ENCODE measurements at places on chromosomes 3 and 15. TPM values are rescaled to one million over a fixed set of nuclear protein-coding genes. Genes with fewer than 3 reads are reported as not detected.

DNA sequence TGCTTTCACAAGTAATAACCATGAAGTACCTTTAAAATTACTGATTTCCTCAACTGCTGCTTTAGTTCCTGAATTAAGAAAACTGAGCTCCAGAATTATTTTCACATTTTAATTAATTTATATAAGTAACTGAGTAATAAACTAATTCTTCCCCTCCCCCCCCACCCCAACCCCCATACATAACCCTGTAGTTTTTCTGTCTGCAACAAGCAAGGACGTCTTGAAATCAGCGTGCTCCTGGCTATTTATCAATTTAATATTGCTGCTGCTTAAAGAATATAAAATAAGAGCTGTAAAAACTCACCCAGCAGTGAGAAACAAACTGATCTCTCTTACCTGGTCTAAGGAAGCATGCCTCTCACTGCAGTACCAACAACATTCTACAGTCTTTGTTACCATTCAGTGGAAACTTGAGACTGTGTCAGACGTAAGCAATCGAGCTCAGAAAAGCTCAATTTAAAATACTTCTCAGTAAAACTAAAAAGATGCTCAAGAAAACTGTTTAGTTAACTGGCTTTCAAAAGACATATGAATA lies 121.0 kb downstream of the TFDP2 start:
- no peaks in the 10 kb centered on the region for H3K27me3 ChIP-seq
- H3K27ac ChIP-seq: peak overlapping the region; percentile 24
- H3K36me3 ChIP-seq: peaks cover 5% of the 10 kb centered on the region
- H3K4me3 ChIP-seq: peak overlapping the region; percentile 88

DNA sequence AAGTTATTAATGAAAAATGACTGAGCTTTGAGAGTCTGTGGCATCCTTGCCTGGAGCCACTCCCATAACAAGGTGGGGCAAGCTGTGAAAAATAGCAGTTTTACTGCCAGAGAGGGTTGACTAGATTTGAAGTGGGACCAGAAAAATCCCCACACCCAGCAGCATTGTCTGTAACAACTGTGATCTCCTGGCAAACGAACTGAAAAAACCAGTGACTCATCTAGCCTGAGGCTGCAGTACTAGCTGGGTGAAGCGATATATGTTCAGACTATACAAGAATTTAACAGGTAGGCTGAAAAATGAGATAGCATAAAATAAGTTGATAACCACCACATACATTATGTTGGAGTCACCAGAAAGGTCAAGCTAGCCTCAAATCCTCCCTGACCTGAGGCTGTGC lies 64.0 kb downstream of the DPH6 start:
- peaks cover 6% of the 10 kb centered on the region for H3K36me3 ChIP-seq
- DNase-seq: no peak
- no peak overlapping the region for H3K4me3 ChIP-seq
- H3K4me1 ChIP-seq: peaks cover 15% of the 10 kb centered on the region
- H3K27ac ChIP-seq: no peak overlapping the region

The GTPBP8 gene
- total RNA-seq: 18.2 TPM

DNA sequence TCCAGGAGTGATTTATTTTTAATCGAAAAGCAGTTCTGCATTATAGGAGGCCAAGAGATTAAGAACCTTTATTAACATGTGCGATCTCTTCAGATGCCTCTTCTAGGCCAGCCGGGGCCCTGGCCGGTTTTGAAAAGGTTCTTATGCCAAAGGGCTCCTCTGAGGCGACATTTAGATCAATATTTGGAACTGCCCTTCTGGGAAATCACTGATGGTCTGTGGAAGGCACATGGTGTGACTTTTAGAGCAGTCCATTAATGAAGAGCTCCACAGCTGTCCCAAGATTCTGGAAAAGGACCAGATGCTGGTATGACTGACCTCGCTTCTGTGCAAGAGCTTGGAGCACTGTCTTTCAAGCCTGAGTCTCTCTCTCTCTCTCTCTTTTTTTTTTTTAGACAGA lies 19.7 kb downstream of the MGLL start:
- no peaks in the 10 kb centered on the region for H3K27me3 ChIP-seq
- H3K27ac ChIP-seq: no peak overlapping the region
- H3K4me3 ChIP-seq: no peak overlapping the region
- H3K4me1 ChIP-seq: peaks cover 49% of the 10 kb centered on the region

DNA sequence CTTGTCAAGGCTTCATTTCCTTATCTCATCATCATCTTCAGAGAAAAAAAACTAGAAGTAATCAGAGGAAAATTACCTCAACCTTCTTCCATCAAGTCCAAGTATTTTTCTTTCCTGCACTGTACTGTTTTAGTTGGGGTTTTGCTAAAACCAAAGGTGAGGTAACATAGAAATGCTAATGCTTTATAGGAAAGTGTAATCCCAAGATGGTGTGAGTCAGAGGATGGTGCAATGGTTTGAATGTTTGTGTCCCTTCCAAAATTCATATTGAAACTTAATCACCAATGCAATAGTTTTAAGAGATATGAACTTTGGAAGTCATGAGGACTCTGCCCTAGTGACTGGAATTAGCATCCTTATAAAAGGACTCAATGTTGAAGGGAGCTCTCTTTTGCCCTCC lies 79.5 kb downstream of the KBTBD8 start:
- no peaks in the 10 kb centered on the region for H3K36me3 ChIP-seq
- H3K4me3 ChIP-seq: no peak overlapping the region
- H3K27me3 ChIP-seq: peaks cover 4% of the 10 kb centered on the region
- no peak overlapping the region for H3K27ac ChIP-seq

DNA sequence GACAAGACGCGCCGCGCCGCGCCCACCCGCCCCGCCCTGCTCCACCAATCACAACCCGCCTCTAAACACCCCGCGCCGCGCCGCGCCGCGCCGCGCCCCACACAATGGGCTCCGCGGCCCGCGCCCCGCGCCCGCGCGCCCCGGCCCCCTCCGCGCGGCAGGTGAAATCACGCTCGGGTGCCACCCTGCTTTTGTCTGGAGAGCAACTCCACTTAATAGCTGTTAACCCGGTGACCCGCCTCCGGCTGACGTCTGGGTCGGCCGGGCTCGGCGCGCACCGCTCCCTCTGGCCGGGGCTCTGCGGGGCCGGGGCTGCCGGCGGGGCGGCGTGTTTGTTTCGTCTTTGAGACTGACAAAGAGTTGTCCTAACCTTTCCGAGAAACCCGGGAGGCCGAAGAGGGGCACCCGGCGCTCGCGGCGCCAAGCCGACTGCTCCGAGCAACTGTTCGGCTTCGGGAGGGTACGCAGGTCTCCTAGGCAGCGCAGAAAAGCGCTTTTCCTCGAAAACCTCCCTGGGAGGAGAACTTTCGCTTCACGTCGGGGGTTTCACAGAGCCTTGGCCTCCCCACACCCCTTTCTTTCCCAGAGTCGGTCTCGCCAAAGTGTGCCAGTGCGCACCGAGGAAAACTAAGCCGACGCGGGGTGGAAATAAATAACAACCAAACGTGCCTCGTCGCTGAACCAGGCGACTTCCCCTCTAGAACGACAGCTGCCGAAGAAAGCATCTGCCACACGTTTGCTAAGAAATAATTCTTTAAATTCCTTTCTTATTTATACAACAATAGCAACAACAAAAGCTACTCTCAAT lies 518.4 kb downstream of the FOXP1 start:
- H3K27me3 ChIP-seq: no peaks in the 10 kb centered on the region
- DNase-seq: peak; percentile 86
- no peaks in the 10 kb centered on the region for H3K36me3 ChIP-seq
- H3K27ac ChIP-seq: peak overlapping the region; percentile 98

The NLGN1 gene
- total RNA-seq: 3.9 TPM

DNA sequence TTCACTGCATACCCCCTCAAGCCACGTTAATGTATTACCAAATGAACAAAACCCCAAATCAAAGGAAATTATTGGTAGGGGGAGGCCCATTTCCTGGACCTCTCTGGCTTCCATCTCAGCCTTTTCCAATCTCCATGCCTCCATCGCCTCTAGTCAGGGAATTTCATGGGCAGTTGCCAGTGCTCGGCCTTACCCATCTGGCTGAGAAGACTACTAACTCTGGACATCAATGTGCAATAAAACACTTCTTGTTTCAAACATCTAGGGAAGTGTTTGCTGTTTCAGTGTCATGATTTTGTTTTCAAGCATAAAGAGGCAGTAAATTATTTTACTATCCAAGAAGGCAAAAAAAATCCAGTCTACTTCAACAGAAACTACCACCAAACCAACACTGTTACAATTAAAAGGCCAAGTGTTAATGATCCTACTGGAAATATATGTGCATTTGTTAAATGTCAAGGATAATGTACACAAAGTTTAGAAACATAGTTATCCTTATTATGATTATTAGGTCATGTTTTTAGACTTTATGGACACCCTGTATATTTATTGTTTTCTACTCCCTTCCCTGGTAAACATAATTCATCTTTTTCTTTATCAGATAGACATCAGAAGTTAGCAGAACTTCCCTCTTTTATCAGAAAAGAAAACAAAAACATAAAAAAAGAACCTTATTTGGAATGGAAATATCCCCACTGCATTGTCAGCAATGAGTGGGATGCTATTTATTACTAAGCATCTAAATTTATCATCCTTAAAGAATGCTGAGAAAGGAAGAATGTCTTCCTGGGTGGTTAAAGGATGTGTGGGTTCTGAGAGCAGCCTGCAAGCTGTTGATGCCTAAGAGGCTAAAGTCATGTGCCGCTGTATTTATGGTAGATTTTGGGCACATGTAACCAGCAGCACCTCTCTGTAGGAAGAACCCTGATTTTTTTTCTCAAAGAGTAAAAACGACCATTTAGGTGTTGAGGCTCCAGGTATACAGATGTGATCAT lies 15.2 kb downstream of the LDHAL6B start:
- no peaks in the 10 kb centered on the region for H3K27me3 ChIP-seq
- H3K36me3 ChIP-seq: peaks cover 33% of the 10 kb centered on the region
- H3K4me1 ChIP-seq: peaks cover 37% of the 10 kb centered on the region

DNA sequence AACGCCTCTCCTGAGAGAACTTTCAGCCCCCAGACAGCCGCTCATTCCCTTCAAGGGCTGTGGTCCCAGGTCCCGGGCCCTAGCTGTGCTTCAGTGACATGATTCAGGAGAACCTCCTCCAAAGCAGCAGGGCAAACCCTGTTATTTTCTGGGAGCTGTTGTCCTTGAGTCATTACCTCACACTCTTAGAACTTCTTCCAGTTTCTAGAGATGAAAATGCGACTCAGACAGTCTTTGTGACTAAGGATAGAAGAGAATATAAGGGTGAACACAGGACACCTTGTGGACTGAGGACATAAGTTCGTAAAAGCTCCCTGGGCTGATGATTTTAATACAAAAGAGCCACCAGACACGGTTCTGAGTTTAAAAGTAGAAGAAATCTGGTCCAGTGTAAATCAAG lies 203.8 kb downstream of the RORA start:
- H3K27ac ChIP-seq: peak overlapping the region; percentile 14
- no peak for DNase-seq
- H3K4me1 ChIP-seq: peaks cover 11% of the 10 kb centered on the region
- H3K27me3 ChIP-seq: no peaks in the 10 kb centered on the region
- no peak overlapping the region for H3K4me3 ChIP-seq

DNA sequence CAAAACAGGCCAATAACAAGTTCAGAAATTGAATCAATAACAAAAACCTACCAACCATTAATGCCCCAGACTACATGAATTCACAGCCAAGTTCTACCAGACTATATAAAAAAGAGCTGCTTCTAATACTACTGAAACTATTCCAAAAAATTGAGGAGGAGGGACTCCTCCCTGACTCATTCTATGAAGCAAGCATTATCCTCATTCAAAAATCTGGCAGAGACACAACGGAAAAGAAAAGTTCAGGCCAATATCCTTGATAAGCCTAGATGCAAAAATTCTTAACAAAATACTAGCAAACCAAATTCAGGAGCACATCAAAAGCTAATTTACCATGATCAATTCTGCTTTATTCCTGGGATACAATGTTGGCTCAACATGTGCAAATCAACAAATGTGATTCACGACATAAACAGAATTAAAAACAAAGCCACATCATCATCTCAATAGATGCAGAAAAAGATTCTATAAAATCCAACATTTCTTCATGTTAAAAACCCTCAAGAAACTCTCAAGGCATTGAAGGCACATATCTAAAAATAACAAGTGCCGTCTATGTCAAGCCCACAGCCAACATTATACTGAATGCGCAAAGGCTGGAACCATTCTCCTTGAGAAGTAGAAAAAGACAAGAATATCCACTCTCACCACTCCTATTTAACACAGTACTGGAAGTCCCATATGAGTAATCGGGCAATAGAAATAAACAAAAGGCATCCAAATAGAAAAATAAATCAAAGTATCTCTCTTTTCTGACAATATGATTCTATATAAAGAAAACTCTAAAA lies 573.6 kb upstream of the GRM7 start:
- DNase-seq: no peak
- no peaks in the 10 kb centered on the region for H3K4me1 ChIP-seq
- H3K4me3 ChIP-seq: no peak overlapping the region

The CHRD gene
- 2.7 TPM for total RNA-seq

DNA sequence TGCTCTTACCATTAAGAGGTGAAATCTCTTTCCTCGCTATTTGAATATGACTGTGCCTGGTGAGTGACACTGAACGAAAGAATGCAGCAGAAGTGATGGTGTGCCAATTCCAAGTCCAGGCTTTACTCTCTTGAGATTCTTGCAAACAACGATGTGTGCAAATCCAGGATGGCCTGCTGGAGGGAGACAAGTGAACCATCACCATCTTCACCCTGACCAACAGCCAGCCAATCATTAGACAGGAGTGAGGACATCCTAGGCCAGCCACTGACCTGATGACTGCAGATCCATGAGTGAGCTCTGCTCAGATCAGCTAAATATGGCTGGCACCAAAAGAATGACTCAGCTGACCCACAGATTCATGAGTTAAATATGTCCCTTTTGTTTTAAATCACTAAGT lies 878.0 kb downstream of the PDCD6IP start:
- DNase-seq: no peak
- H3K36me3 ChIP-seq: peaks cover 19% of the 10 kb centered on the region
- no peak overlapping the region for H3K4me3 ChIP-seq
- H3K27ac ChIP-seq: no peak overlapping the region
- H3K27me3 ChIP-seq: no peaks in the 10 kb centered on the region
- peaks cover 3% of the 10 kb centered on the region for H3K4me1 ChIP-seq

Data from osteocyte (in vitro differentiated cells).